Right lung (tissue), 10 donors: ENCODE measurements at places on chromosomes 6 and 20. TPM values are rescaled to one million over a fixed set of nuclear protein-coding genes. Genes with fewer than 3 reads are reported as not detected.

DNA sequence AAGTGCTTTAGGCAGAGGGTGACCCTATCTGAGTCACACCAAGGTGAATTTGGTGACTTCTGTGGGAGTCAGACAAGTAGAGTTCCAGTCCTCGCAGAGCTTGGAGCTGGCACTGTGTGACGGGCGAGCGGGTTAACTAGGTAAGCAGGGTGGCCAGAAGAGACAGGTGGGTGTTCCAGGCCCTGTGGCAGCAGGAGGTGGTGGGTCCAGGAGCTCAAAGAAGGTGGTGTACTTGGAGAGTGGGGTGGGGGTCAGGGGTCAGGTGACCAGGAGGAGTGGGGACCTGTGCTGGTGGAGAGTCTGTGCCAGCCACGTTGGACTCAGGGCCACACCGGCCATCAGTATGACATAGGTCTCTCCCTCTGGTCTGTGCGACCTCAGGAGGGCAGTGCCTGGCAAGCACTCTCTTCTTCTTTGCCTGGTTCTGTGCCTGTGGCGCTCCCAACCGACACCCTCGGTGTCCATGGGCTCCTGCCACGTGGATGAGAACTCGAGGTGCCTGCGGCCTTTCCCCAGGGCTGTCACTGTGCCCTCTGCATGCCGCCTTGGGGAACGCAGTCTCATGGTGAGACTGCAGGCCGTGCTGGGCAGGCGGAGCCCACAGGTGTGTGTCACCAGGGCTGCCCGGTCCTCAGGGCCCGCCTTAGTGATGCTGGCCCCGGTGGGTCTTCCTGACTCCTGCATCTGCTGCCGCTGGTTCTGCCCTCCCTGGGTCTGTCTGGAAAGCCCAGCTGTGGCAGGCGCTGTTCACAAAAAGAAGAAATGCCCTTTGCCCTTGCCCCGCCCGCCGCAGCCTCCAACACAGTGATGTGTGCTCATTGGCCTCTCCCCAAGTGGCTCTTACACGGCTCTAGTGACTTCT lies 1.6 kb downstream of the MRGBP start:
- DNase-seq, result no peak

DNA sequence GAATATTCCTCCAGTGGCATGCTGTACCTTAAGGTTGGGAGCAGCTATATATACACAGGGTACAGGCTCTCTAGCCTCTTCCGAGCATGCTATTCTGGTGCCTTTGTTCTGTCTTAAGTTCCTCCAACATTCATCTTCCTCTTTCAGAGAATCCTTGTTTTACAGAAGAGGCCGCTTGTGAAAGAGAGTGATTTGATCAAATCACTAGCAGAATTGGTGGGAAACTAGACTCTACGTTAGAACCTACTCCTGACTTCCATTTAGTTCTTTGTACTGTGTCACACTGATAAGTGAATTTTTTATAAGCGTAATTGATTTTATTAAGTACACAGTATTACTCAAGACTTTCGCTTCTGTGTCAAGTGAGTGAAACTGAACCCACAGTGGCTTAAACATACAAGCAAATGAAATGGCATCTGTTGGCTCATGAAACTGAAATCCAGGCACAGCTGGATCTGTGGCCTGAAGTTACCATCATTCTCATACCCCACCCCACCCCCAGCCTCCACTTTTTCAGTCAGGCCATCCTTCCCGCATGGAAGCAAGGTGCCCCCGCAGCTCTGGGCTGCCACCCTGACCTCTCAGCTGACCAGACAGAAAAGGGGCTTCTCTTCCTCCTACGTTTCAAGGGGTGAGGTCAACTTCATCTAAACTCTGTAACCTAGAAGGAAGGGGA lies 102.3 kb downstream of the RPP40 start:
- DNase-seq, result no peak

- DNase-seq, result no peak
These were observed 179.5 kb upstream of the SOX4 start for GRCh38 chr6:21414065-21414464.

DNA sequence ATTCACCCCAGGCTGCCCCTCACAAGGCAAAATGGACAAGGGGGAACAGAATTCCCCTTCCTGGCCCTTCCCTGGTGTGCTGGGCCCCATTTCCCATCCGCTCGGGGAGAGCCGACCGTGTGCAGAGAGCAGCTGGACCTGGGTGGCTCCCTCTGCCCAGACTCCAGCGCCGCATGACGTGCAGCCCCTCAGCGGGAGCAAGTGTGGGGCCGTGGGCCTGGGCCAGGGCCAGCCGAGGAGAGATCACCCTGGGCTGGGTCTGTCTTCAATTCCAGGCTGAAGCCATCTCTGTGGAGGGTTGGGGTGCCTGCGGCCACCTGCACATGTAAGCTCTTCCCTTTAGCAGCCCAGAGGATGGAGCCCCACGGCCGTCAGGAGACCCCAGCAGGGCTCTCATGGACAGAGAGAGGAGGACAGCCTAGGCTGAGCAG lies 241.8 kb downstream of the TTLL2 start:
- DNase-seq, result peak; percentile 36

GRCh38 chr20:52923123-52923937 lies 48.8 kb upstream of the TSHZ2 start:
- no peak for DNase-seq

DNA sequence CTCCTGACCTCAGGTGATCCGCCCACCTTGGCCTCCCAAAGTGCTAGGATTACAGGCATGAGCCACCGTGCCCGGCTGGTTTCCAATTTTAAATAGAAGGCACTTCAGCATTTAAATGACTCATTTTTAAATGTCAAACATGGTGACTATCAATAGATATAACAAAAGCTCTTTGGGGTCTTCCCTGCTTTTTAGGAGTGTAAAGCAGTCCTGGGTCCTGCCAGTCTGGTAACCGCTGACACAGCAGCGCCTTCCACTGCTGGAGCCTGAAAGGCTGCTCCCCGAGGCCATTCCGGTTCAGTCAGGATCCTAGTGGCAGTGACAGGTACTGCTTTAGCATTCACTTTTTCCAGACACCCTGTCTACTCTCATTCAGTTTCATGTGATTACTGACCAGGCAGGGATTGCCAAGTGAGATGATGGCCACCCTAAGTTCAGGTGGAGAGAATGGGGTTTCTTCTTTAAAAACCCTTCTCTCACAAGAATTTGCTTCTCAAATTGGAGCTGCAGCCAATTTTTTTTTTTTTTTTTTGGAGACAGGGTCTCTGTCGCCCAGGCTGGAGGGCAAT lies 5.1 kb downstream of the DIDO1 start:
- no peak for DNase-seq

- no peak for DNase-seq
These were observed 7.0 kb downstream of the RALGAPB start for GRCh38 chr20:38479596-38479995.

DNA sequence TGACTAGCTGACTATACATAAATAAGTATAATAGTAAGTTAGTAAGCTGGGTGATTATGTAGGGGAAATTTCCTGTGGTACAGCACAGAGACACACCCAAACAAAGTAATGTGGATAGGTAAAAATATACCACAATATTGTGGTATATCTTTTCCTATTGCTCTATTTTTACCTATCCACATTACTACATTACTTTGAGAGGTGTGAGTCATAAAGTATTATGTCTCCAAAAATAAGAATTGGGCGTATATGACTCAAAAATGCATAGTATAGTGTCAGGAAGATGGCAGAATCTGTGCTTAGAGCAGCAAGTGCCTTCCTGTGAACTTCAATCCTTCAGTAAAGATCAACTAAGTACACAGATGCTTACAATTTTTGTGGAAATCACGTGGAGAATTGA lies 2.7 kb upstream of the SIRPG start:
- DNase-seq, result no peak

DNA sequence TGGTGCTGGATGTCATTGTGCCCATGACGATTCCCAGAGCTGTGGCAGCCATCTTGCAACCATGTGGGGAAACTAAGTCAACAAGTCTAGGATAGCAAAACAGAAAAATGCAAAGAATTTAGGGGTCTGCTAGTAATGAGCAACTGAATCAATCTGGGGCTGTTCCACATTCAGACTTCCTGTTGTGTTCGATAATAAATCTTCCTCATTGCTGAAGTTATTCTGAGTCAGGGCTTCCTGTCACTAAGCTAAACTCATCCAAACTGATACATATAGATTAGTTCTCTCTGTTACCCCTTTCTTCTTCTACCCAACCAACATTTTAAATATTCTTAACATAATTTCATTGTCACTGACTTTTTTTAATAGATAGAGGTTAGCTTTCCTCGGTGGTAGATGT lies 205.9 kb downstream of the HACE1 start:
- DNase-seq, result no peak

GRCh38 chr20:60211618-60212463 lies 253.6 kb downstream of the CDH26 start:
- DNase-seq, result no peak

DNA sequence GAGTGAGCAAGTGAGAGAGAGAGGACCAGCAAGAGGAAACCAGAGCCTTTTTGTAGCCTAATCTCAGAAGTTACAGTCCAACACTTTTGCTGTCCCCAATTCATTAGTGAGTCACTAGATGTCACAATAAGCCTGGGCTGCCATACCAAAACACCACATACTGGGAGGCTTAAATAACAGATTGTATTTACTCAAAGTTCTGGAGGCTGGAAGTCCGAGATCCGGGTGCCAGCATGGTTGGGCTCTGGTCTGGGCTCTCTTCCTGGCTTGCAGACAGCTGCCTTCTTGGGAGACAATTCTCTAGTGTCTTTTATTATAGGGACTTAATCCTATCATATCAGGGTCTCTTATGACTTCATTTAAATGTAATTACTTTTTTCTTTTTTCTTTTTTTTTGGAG lies 50.7 kb upstream of the FERMT1 start:
- no peak for DNase-seq

DNA sequence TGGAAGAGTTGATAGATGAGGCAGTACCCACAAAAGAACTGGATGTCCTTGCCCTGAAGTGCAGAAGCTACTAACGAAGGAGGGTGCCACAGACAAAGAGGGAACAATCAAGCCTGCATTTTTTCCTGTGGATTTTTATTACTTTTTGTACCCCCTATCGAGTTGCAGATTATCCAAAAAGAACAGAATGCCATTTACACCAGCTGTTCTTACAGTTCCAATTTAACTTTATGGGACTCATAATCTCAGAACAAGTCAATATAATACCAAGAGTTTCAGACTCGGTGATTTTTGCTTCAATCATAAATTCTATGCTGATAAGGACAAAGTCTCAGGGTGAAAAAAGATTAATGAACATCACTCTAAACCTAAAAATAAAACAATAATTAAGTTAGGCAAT lies 4.0 kb upstream of the CNKSR3 start:
- no peak for DNase-seq

GRCh38 chr6:167302796-167303195 lies 11.7 kb downstream of the UNC93A start:
- no peak for DNase-seq

GRCh38 chr6:37369321-37370201 lies 15.8 kb downstream of the RNF8 start:
- no peak for DNase-seq

DNA sequence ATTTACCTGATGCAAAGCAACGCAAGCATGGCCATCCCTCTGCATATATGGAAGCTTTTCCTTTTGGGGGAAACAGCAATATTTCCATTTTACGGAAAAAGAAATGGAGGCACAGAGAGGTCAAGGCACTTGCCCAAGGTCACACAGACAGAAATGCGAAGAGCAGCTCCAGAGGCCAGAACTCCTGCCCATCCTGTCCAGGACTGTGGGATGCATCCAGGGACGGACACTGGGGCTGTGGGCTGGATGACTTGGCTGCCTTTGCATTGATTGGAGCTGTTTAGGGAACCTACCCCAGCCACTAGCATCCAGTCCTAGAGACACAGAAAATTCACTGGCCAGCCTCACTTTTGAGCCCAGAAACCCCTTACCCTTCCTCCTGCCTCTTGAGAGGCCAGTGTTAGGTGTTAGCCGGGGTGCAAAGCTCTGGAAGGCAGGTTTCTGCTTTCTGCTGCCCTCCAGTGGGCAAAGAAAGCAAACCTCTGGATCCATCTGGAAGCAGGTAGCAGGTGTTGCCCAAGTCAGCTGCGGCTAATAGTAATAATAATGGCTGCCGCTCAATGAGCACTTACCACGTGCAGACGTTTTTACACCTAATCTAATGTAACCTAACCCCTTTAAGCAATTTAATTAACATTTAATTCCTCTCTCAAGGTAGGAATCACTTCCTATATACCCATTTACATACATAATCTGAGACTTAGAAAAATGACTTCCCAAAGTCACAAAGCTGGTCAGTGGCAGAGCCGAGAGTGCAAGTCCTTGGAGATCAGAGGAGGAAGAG lies 31.7 kb upstream of the CCN5 start:
- DNase-seq, result no peak

DNA sequence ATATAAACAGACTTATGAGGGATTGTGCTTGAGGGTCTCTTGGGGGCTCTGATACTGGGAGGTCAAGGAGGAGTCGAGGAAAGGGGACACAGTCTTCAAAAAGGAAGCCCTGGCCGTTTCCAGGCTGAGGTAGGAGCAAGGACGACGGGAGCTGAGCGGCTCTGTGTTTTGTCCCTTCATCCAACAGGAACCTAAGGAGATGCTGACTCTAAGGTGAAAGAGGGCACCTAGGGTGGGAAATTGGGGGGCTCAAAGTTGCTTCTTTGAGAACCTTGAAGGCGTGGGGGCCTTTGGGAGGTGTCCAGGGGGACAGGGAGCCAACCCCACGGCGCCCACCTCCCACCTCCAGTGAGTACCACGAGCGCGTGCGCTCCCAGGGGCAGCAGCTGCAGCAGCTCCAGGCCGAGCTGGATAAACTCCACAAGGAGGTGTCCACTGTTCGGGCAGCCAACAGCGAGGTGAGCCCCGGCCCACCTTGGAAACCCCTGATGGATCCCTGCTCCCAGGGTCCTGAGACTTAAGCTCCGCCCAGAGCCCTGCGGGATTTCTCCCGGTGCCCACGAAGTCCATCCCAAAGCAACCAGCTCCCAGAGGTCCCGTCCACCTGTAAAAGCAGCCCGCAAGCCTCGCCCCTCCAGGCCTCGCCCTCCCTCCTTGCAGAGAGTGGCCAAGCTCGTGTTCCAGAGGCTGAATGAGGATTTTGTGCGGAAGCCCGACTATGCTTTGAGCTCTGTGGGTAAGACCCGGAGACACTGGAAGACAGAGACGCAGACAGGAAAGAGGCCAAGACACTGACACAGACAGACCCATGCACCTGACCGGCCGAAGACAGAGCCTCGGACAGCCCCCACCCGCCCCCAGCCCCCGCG lies 2.9 kb downstream of the SPAG4 start:
- no peak for DNase-seq

- no peak for DNase-seq
These were observed 468.2 kb downstream of the MMUT start for GRCh38 chr6:48994811-48995210.

GRCh38 chr20:19981031-19981451 lies 36.1 kb upstream of the NAA20 start:
- DNase-seq, result no peak

Gene ZNF335
- polyA plus RNA-seq, result 15.0 TPM

Gene DSP
- polyA plus RNA-seq, result 55.6 TPM

Gene DNPH1
- 27.9 TPM for polyA plus RNA-seq

Gene NNAT
- polyA plus RNA-seq, result 44.2 TPM

Gene FRK
- polyA plus RNA-seq, result 4.4 TPM

Gene MATN4
- polyA plus RNA-seq, result 0.18 TPM

Gene WASF1
- 24.5 TPM for polyA plus RNA-seq

Gene CGA
- not detected for polyA plus RNA-seq
